ENCODE measurements at places on chromosomes 16 and 17.
A peak's percentile ranks its signal among the peaks of the same experiment; 100 is the strongest.

GRCh38 chr17:79391376-79392233 lies 219.2 kb downstream of the RBFOX3 start:
- peak; percentile 79 for DNase-seq

- DNase-seq, result peak; percentile 40
Measured at GRCh38 chr17:78974635-78975591, 4.8 kb downstream of the LGALS3BP start.

GRCh38 chr17:42586514-42587230 lies 9.1 kb upstream of the PSMC3IP start:
- no peak for DNase-seq

- DNase-seq, result no peak
Measured at GRCh38 chr17:62963296-62963695, 2.7 kb upstream of the TANC2 start.
